GM03348 (cell line): ENCODE measurements at places on chromosomes 5 and 9.

DNA sequence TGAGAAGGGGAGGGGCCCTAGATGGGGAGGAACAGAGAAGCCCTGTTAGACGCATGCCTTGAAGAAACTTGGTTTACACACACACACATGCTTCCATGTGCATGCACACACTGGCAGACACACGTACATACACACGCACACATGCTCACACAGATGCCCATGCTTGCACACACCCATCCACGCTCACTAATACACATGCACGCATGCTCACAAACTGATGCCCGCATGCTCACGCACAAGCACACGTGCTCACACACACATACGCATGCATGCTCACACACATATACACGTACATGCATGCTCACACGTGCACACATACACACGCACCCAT is 32.1 kb upstream of the EGFL7 start:
- no peak for DNase-seq

DNA sequence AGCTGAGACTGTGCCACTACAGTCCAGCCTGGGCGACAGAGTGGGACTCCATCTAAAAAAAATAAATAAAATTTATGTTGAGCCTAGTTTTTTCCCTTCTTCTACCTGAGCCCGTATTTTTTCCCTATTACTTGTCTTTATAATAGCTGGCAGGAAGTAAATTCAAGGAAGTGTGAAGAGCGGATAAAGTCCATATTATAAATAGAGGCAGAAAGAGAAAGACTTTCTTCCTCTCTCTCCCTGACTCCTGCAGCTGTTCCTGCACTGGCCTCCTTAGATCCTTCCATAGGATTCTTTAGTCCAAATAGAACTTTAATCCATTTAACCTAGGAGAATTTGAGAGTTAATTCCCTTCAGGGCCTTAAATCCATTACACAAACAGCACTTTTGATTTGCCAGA is 10.3 kb upstream of the ERBIN start:
- no peak for DNase-seq

DNA sequence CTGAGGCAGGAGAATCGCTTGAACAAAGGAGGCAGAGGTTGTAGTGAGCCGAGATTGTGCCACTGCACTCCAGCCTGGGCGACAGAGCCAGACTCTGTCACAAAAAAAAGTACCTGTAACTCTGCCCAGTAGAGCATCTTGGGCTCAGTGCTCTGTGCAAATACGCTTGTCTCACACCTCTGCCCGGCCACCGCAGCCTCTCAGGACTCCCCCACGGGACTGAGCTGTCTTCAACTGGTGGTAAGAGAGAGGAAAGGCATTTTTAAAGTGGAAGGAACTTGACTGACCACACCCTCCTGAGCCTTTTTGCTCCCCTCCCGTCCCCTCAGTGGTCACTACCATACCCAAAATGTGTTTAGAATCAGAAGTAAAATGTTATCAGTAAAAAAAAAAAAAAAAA is 174.3 kb upstream of the PIK3R1 start:
- DNase-seq: no peak

- no peak for DNase-seq
Measured at GRCh38 chr9:77019926-77020412, 514 bp downstream of the FOXB2 start.

- DNase-seq: peak; percentile 88
Measured at GRCh38 chr5:168295574-168296201, 4.2 kb downstream of the WWC1 start.

GRCh38 chr5:54263447-54263846 is 46.9 kb downstream of the ARL15 start:
- no peak for DNase-seq

DNA sequence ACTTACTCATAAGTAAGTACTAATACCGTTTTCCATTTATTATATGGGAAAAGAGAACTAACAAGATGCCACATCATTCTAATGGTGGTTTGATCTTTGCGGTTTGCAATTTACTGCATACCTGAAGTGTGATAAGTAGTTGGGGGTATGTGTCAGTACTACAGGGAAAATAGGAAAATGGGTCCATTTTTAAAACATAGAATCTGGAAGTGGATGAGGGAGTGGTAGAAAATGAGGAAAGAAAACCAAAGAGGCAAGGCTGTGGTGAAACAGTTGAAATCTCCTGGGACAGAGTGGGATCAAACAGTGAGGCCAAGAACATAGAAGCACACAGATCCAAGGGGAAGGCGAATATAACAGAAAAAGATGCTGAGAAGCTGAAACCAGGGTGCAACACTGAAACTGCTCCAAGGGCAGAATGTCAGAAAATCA is 6.7 kb downstream of the ADAMTSL1 start:
- peak; percentile 32 for DNase-seq

DNA sequence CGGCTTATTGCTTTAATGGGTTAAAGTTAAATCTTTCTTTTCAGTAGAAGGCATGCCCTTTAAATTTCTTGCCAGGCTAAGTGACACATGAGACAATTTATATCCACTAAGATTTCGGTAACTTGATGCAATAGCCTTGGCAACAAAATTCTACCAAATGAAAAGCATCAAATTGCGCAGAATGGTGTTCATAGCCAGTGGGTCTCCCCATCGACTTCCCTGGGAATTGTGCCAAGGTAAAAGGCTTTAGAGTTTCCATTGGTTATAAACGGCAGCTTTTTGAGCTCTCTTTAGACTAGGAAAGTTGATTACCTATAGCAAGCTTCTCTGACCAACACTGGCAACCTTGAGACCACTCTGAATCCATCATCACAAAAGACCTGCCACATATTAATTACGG is 358.4 kb downstream of the ARRDC3 start:
- no peak for DNase-seq

- DNase-seq: no peak
Measured at GRCh38 chr5:57549566-57549965, 67.0 kb upstream of the ACTBL2 start.

DNA sequence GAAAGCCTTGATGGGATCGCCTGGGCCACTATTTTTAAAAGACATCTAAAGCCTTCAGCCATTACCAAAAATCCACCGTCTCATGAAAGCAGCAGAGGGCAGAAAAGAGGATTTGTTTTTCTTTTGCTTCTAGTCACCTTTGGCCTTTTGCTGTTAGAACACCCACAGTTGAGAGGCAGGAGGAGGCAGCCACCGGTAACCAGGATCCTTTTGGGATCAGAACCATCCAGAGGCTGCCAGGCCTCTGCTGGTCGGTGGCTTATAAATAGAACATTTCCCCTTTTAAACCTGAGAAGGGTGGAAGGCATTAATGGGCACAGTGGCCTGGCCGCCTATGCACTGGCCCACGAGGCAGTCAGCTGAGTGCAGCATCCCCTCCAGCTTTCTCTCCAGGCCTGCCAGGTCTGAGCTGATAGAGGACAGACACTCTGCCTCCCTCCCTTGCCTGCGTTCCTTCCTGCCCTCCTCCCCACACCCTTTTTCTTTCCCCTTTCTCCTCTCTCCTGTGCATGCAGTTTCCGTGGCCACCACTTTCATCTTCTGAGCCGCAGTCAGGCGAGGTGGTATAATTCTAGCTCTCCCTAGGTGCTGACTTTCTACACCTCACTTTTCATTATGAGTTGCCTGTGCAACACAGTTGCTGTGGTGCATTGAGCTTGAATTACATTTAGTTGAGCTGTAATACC is 253.4 kb downstream of the ARHGAP26 start:
- peak; percentile 26 for DNase-seq

- no peak for DNase-seq
Measured at GRCh38 chr5:54254482-54255198, 55.7 kb downstream of the ARL15 start.

- peak; percentile 80 for DNase-seq
Measured at GRCh38 chr9:105296877-105297287, 52.4 kb downstream of the SLC44A1 start.

- DNase-seq: no peak
Measured at GRCh38 chr5:112846556-112846955, 14.5 kb upstream of the SRP19 start.

DNA sequence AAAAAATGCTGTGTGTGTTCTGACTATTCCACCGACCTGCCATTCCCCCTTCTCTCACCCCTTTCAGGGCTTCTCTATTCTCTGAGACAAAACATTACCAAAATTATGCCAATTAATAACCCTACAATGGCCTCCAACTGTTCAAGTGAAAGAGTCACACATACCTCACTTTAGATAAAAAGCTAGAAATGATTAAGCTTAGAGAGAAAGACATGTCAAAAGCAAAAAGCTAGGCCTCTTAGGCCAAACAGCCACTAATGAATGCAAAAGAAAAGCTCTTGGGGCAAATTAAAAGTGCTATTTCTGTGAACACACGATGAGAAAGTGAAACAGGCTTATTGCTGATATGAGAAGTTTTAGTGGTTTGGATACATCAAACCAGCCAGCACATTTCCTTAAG is 279.6 kb upstream of the GRAMD2B start:
- DNase-seq: no peak

- DNase-seq: peak; percentile 74
Measured at GRCh38 chr5:10607666-10608073, 43.8 kb downstream of the ANKRD33B start.

DNA sequence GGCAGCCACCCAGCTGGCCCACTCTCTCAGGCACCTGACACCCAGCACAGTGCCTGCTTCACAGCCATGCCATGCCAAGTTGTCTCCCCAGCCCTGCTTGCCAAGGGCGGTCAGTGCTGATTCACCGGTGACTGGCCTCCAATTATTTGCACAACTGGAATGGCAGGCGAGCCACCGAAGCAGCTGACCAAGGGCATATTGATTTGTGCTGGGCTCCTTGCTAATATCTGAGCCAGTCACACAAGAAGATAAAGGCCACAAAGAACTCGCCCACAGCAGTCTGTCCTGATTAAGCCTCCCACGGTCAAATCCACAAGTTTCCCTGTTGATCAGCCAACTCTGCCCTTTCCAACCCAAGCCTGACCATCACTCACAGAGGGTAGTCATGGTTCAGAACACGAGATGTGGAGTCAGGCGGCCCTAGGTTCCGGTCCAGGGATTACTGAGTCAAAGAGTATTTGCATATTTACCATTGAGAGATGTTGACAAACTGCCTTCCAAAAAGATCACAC is 6.4 kb upstream of the EEIG1 start:
- peak; percentile 43 for DNase-seq

DNA sequence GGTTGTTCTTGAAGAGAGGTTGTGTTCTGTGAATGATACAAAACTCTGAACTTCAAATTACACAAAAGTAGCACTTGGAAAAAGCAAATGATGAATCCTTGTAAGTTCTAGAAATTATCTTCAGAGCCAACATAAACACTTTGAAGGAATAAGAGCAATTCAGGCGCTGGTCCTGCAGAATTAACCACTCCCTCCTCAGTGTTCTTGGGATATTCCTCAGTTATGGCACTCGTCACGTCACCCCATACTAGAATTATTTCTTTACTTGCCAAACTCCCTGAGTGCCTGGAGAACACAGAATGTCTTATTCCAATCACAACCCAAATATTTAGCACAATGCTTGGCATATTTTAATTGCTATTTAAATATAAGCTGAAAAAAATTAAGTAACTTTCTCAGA is 126.3 kb downstream of the EFNA5 start:
- DNase-seq: no peak

DNA sequence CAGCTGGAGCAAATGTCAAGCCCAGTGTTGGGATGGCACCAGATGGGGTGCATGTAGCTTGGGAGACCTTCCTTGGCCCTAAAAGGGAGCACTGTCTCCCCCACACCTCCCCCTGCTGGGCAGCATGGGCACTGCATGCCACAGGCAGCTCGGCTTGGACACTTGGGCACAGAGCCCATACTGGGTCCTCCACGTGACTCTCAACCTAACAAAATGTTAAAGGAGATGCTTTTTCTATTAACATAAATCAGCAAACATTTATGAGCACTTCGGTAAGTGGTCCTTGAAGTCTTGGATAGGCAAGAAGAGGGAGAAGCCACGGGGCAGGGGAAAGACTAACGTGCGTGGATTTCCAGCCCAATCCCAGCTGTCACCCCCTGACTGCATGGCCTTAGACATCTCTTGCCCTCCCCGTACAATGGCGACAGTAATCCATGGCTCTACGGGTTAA is 23.9 kb upstream of the MAPK9 start:
- DNase-seq: peak; percentile 86

DNA sequence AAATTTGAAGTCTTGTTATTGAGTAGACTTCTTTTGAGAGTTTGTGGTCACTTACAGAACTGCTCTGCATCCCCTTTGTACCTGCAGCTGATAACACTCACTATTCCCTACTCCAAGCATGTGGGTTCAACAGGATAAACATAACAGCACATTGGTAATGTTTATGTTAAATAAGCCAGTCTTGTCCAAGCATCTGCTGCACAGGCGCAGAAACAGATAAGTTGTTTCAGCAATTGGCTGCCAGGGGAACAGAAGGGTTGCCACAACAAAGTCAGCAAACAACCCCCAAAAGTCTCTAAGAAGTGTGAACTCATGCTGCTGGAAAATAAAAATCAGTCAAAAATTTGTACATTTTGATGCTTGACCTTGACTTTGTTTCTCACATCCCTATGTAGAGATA is 174.6 kb downstream of the GDNF start:
- no peak for DNase-seq

- no peak for DNase-seq
Measured at GRCh38 chr5:100877274-100877673, 25.8 kb downstream of the ST8SIA4 start.

DNA sequence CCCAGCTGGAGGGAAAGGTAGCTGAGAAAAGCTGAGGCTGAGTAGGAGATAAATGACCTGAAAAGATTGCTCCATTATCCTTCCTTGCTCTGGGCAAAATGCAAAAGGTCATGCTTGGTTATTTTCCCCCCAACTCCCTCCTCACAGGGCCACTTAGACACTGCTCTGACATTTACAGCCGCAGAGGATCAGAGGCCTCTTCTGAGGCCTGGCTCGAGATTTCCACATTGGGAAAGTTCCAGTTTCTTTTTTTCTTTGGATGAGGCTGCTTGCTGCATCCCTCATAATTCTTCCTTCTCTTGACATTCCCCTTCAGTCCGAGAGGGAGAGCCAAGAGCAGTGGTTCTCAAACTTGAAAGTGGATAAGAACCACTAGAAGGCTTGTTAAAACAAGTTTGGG is 60.1 kb upstream of the HSPA9 start:
- peak; percentile 40 for DNase-seq

DNA sequence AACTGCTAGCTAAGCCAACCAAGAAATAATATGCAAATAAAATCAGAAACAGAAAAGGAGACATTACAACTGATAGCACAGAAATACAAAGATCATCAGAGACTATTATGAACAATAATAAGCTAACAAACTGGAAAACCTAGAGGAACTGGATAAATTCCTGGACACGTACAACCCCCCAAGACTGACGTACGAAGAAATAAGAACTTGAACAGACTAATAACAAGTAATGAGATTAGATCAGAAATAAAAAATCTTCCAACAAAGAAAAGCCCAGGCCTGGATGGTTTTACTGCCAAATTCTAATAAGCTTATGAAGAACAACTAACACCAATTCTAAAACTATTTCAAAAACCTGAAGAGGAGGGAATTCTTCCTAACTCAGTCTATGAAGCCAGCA is 67.9 kb downstream of the EPB41L4A start:
- no peak for DNase-seq
